Osteoblast (primary cell): ENCODE measurements at places on chromosomes 6 and 20. TPM values are rescaled to one million over a fixed set of nuclear protein-coding genes. Genes with fewer than 3 reads are reported as not detected.

DNA sequence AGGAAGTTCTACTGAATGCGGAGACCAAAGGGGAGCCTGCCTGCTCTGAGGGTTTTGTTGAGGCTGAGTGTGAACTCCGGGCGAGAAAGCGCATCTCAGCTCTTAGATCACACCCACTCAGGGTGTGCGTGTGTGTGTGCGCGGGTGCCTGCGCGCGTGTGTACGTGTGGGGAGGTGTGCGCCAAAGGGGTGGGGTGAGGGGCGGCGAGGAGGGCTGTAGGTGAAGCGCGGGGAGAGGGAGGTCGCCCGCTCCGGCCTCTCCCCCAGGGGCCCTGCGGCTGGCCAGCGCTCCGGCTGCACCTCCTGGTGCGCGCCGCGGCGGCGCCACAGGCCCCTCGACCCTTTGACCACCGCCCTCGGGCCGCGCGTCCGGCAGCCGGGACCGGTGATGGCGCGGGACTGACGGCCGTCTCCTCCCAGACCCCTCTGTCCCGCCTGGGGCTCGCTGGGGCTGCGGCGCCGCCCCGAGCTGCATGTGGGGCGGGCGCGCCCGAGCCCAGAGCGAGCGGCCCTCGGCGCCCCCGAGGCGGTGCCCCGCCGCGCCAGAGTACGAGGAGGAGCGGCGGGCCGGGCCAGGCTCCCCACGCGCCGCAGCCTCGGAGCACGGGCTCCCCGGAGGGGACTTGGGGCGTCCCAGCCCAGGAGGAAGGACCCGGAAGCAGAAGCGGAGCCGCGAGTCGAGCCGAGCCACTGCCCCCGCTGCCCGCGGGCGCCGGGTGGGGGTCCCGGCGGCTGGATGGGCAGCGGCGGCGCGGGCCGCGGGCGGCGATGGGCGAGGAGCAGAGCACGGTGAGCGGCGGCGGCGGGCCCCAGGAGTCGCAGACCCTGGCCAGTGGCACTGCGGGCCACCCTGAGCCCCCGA, at the start of gene RNF217:
Gene RNF217, plus strand, starts transcription at position 661 of the 862 bp plus-strand sequence. Its CDS starts 108 bp downstream, at position 769.
- DNase-seq: peak; percentile 88

DNA sequence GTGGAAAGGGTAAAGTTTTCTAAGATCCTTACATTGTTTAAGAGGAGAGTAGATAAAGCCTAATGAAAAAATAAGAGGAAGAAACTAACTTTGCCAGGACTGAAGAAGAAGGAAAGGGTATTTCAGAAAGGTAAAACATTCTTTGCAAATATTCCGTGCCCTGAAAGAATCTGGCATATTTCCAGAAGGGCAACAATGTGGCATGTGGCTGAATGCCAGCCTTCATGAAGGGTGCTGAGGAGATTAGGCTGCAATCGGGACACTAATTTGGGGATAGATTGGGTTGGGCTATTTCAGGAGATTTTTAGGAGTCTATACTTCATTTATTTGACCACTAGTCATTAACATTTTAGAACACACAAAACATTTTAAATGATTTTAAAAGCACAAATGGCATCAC, 16.2 kb upstream of the UFL1 start:
- peak; percentile 15 for DNase-seq

Gene MATN4
- total RNA-seq: under 0.01 TPM in 1 of 2 replicates, not detected in the other

Gene MRPS18A
- 27.5 and 30.4 TPM in 2 replicates for total RNA-seq

GRCh38 chr6:156729248-156729647, 47.9 kb upstream of the ARID1B start:
- no peak for DNase-seq

- DNase-seq: peak; percentile 73
Observed at GRCh38 chr6:32369660-32370059, 2.0 kb downstream of the TSBP1 start.

Gene KIF3B
- total RNA-seq: 37.4 and 39.4 TPM in 2 replicates

GRCh38 chr20:34956751-34957472, 1.2 kb downstream of the MYH7B start:
- DNase-seq: no peak

GRCh38 chr6:152821525-152821924, 70.9 kb downstream of the VIP start:
- no peak for DNase-seq

DNA sequence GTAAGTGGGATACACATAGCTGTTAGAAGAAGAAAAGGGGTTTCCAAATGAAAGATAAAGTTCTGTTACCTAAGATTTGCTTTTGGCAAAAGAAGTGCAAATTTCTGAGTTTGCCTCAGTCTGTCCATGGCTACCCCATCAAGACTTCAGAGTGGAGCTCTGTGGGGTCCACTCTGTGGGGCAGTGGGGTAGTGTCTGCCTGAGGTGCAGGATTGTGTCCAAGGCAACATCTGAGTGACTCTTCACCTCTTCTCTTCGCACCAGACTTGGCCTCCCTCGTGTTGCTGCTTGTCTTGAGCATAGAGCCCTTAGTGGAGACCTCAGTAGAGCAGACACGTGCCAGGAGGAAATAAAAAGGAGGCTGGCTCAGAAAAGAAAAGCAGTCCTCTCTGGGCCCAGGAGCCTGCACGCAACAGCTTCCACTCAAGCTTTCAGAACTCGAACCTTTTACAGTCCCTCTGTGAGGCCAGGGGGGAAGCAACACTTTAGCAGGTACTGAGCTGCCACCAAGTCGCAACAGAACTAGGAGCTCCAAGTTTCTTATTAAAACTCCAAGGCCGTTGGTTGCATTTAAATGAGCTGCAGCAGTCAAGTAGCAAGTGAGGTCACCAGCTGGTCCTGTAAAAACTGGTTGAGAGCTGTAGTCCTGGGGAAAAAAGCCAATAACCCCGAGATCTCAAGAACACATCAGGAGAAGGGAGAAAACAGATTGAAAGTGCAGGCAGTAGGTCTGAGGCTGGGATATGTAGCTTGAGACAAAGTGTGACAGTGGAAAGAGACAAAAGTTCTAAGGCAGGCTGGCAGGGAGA, 413.5 kb downstream of the CDC5L start:
- DNase-seq: peak; percentile 47

- peak; percentile 80 for DNase-seq
Observed at GRCh38 chr6:18260448-18261106, 3.8 kb downstream of the DEK start.
